ENCODE measurements at places on chromosomes 12 and 14.

DNA sequence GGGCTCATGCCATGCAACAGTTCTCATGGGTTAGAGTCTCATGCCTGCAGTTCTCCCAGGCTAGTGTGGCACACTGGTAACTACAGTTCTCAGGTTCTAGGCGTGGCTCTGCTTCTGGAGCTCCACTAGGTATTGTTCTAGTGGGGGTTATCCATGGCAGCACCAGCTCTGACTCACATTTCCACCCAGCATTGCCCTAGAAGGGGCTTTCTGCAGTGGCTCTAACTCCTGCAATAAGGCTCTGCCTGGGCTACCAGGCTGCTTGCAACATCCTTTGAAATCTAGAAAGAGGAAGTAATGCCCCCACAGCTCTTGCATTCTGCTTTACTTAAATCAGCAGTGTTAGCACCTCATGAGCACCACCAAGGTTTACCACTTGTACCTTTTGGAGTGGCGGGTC is 220.3 kb upstream of the ARID2 start:
- no peak for DNase-seq
- no peaks in the 10 kb centered on the region for H3K27me3 ChIP-seq
- H3K27ac ChIP-seq = no peak overlapping the region

DNA sequence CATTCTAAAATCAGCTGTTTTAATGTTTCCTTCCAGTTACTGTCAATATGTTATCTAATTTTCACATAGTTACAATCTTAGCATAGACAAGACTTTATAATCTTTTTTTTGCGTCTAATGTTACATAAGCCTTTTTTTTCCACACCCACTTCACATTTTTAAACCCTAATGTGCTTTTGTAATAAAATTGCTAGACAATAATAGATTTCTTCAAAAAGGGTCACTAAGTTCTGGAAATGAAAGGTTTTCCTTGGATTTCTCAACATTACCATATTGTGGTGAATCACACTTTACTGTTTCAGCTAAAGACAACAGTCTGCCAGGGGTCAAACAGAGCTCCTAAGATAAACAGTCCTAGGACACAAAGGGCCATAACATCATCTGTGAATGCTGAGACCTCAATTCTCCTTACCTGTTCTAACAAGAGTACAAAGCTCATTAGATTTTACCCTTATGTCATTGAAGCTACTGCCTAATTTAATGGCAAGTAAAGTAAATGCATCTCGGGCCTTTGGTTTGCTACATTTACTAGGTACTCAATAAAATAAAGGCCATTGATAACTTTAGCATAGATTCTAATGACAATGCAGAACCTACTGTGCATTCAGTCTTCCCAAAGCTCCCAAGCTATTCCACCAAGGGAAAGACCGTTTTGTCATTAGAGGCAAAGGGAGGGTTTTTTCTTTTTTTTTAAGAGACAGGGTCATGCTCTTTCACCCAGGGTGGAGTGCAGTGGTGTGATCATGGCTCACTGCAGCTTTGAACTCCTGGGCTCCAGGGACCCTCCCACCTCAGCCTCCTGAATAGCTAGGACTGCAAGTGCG is 111.2 kb upstream of the SLC38A2 start:
- DNase-seq = no peak
- H3K27ac ChIP-seq = no peak overlapping the region
- H3K36me3 ChIP-seq = no peaks in the 10 kb centered on the region

DNA sequence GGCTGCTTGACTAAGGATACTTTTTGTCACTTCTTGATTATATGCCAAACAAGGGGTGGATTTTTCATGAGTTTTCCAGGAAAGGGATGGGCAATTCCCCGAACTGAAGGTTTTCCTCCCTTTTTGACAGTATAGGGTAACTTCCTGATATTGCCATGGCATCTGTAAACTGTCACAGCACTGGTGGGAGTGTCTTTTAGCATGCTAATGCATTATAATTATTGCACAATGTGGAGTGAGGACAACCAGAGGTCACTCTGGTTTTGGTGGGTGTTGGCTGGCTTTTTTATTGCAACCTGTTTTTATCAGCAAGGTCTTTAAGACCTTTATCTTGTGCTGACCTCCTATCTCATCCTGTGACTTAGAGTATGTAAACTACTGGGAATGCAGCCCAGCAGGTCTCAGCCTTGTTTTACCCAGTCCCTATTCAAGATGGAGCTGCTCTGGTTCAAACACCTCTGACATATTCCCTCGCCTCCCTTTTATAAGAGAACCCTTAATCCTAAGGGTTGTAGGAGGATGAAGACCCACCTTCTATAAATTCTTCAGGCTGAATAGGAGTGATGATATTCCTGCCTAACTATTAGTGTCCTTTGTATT is 471.2 kb downstream of the ATP23 start:
- H3K36me3 ChIP-seq = peaks cover 2% of the 10 kb centered on the region
- H3K27ac ChIP-seq = no peak overlapping the region
- peaks cover 19% of the 10 kb centered on the region for H3K27me3 ChIP-seq
- H3K4me1 ChIP-seq = peaks cover 2% of the 10 kb centered on the region

DNA sequence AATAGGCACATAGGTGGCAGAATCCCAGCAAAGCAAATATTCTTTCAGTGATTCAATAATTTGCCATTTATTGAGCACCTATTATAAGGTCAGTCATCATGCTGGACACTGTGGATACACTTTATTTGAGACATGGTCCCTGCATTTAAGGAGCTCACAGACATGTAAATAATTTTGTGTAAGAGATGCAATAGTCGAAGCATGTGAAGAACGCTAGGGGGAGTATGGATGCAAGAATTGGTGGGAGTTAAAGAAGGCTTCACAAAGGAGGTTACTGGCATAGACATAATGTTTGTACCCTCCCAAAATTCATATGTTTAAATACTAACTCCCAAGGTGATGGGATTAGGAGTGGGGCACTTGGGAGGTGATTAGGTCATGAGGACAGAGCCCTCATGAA is 260.6 kb upstream of the GARIN6 start:
- no peak overlapping the region for H3K4me3 ChIP-seq
- H3K36me3 ChIP-seq = no peaks in the 10 kb centered on the region
- H3K27me3 ChIP-seq = no peaks in the 10 kb centered on the region
- H3K27ac ChIP-seq = no peak overlapping the region
- DNase-seq = no peak
- no peaks in the 10 kb centered on the region for H3K4me1 ChIP-seq

DNA sequence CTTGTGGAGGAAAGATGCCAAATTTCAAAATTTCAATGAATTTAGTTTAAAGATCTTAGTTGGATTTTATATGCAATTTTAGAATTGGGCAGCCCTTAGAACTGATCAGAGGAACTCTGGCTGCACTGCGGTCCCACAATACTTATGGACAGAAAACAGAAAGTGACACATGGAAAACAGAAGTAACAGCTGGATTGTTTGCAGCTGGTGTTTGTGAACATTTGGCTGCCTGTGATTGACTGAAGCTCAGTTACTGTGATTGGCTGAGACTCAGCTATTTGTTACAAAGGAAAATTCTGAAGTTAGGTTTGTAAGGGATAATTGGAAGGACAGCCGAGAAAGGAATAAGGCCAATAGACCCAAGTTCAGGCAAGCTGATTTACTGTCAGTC is 10.0 kb upstream of the KRT86 start:
- H3K4me1 ChIP-seq = peaks cover 8% of the 10 kb centered on the region
- no peak for DNase-seq
- H3K27ac ChIP-seq = peak overlapping the region; percentile 6
- H3K36me3 ChIP-seq = no peaks in the 10 kb centered on the region
- peaks cover 48% of the 10 kb centered on the region for H3K27me3 ChIP-seq
- H3K4me3 ChIP-seq = no peak overlapping the region

- no peak overlapping the region for H3K4me3 ChIP-seq
- DNase-seq = no peak
- H3K27ac ChIP-seq = peak overlapping the region; percentile 11
- no peaks in the 10 kb centered on the region for H3K36me3 ChIP-seq
- H3K4me1 ChIP-seq = peaks cover 3% of the 10 kb centered on the region
Observed at GRCh38 chr12:105275997-105276733, 40.2 kb upstream of the APPL2 start.

GRCh38 chr12:108602209-108602705 is 4.4 kb upstream of the TMEM119 start:
- no peaks in the 10 kb centered on the region for H3K36me3 ChIP-seq
- DNase-seq = no peak
- H3K4me3 ChIP-seq = no peak overlapping the region
- H3K27me3 ChIP-seq = no peaks in the 10 kb centered on the region

DNA sequence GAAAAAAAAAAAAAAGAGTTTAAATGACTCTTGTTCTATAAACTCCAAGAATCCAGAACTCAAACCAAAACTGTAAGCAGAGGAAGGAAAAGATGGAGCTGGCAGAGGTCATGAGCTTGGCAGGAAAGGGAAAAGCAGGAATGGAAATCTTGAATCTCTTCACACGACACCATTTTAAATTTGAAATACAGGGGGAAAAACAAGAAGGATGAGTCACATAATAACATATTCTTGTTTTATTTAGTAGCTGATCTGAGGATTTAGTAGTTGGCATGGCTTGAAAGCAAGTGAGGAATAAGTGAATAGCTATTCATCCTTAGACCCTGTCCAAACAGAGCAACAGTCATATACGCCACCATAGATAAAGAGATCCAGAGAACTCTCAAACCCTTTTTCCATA is 35.0 kb downstream of the EPS8 start:
- H3K27ac ChIP-seq = no peak overlapping the region
- peaks cover 19% of the 10 kb centered on the region for H3K27me3 ChIP-seq
- no peak for DNase-seq
- H3K4me1 ChIP-seq = no peaks in the 10 kb centered on the region

DNA sequence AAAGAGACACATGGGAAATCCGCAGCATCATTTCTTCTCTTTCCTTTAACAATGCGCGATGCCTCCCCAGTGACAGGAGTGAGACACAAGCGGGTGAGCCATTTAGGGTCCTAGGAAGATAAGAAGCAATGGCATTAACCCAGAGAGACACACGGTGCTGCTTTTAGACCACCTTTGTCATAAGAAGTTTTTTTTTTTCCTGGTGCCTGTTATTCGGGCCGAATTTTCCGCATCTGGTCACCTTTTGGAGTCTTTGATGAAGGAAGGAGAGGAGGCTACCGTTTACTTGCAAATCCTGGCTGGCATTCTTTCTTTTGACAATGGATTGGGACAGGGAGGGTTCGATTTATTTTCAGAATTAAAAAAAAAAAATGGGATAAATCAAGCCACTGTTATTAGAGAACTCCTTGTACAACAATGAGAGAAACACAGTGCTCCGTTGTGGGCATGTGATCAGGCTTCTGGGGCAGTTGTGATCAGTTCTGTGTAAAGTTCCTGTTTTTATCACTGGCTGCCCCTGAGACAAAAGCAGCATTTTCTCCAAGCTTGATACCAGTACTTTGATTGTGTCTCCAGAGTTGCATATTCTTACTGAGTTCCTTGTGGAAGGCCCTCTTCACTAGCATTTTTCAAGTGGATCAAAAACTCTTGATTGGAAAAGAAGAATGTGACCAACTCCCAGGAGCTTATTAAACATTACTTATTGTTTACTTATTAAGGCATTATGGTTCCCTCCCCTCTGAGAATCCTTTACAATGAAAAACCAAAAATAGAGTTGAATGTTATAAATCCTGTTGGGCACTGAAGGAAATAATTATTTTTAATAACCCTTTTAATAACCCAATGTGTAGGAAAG is 1.1 kb downstream of the DIP2B start:
- H3K27me3 ChIP-seq = no peaks in the 10 kb centered on the region
- peak overlapping the region; percentile 92 for H3K27ac ChIP-seq
- H3K36me3 ChIP-seq = no peaks in the 10 kb centered on the region
- H3K4me3 ChIP-seq = peak overlapping the region; percentile 95
- no peak for DNase-seq
- H3K4me1 ChIP-seq = peaks cover 42% of the 10 kb centered on the region

DNA sequence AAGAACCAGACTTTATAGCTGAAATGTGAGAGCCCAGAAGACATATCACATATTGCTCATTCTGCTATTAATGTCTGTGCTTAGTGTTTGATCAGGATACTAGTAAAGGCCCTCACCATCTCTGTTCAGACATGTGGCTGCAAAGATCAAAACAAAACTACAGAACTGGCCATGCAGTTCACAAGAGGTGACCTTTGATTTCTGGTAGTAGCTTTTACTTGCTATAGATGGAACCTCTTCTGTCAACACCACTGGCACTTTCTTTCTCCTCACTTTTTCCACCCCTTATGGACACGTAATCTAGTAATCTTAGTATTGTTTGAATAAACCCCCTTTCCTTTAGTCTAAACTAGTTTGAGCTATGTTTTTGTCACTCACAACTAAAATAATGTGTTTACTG is 214.8 kb downstream of the EPS8 start:
- peaks cover 4% of the 10 kb centered on the region for H3K36me3 ChIP-seq
- H3K27ac ChIP-seq = no peak overlapping the region
- no peaks in the 10 kb centered on the region for H3K27me3 ChIP-seq

DNA sequence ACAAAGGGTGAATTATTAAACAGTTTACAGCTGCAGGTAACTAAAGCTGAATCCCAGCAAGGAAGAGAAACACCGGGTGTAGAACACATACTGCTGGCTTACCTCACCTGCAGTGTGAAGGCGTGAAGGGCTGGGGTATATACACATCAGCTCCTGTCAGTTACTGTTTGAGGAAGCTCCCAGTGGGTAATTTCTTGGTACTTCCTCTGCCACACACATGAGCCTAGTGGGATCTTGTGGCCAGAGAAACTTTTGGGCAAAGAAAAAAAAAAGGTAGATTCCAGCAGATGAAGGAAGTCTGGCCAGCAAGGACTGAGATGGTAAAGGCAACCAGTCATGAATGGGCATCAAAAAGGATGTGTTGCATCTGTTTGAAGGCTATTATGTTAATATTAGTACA is 14.0 kb upstream of the GPR33 start:
- H3K36me3 ChIP-seq = peaks cover 2% of the 10 kb centered on the region
- H3K4me1 ChIP-seq = peaks cover 5% of the 10 kb centered on the region
- DNase-seq = no peak
- H3K27me3 ChIP-seq = peaks cover 14% of the 10 kb centered on the region
- H3K27ac ChIP-seq = no peak overlapping the region

GRCh38 chr14:104794631-104794992 is 936 bp downstream of the AKT1 start:
- peak overlapping the region; percentile 80 for H3K27ac ChIP-seq
- H3K27me3 ChIP-seq = no peaks in the 10 kb centered on the region
- no peaks in the 10 kb centered on the region for H3K36me3 ChIP-seq
- H3K4me3 ChIP-seq = peak overlapping the region; percentile 90
- no peak for DNase-seq

DNA sequence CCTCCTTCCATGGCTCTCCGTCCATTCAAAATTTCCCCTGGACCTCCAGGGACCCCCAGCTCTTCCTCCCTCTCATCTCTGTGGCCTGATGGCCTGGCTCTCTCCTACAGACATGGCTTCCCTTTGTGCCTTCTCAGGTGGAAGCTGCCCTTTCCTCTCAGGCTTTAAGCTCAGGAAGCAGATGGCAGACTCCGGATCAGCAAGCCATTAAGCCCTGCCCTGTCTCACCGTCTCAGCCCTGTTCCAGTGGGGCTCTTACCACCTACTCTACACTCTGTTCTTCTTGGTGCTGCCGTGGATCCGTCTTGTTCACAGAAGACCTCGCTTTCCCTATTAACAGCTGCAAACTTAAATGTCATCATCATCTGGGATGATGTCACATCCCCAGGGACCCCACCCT is 33.1 kb downstream of the NPC2 start:
- H3K27me3 ChIP-seq = peaks cover 60% of the 10 kb centered on the region
- H3K36me3 ChIP-seq = peaks cover 6% of the 10 kb centered on the region
- no peak for DNase-seq
- peaks cover 5% of the 10 kb centered on the region for H3K4me1 ChIP-seq
- no peak overlapping the region for H3K4me3 ChIP-seq
- no peak overlapping the region for H3K27ac ChIP-seq

Data from T-helper 17 cell (primary cell).